ENCODE measurements at places on chromosomes 4 and X.

DNA sequence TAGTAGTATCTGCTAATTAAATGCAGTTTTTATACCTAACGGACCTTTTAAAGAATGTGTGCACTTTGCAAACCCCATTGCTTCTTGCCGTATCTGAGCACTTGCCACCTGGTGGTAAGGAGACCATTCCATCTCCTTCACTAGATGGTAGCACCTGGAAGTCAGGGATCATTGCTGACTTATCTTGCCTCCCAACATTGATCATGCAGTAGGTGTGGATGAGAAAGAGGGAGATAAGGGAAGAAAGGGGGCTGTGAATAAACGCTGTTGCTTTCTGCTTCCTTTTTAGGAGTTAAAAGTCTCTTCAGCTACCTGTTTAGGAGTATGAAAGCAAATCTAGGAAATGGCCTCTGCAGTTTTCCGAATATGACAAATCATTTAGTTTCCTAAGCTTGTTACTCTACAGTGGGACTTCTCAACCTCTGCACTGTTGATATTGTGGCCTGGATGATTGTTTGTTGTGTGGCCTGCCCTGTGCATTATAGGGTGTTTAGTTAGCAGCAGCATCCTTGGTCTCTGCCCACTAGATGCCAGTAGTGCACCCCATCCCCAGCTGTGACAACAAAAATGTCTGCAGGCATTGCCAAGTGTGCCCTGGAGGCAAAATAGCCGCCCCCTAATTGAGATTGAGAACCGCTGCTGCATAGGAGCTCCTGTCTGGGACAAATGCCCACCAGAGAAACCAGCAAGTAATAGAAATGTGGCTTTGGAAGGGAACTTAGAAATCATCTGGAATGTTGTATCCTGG is 38.8 kb downstream of the GAB1 start:
- no peak for DNase-seq

- no peak for DNase-seq
Observed at GRCh38 chr4:158817562-158818296, 48.9 kb downstream of the FNIP2 start.

DNA sequence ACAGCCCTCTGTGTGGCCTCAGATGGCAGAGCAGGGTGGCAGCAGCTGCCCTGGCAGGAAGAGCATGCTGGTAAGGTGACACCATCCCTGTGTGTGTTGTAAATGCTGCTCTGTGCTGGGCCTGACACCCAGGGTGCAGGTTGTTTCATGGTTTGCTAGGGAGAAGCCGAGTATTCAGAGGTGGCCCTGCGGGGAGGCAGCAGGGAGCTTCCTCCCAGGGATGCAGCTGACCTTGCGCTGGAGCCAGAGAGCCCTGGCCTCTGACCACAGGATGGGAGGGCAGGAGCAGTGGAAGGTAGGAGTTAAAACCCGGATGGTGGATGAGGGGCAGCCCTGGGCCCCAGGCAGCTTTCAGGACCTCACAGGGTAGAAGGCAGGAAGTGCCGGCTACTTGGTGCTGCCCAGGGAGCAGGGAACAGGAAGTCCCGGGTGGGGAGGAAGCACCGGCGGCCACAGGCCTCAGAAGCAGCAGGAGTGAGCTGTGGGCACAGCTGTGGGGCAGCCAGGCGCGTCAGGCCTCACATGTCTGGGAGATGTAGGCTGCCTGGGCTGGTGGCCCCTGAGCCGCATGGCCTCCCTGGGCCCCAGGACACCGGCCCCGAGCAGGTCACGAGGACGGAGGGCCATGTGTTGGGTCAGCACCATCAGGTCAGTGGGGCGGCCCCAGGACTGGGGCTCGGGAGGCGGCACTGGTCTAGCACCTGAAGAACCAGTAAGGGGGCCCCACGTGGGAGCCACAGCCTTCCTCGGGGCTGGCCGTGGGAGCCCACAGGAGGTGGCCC is 19.1 kb downstream of the SH3BP2 start:
- DNase-seq: no peak

DNA sequence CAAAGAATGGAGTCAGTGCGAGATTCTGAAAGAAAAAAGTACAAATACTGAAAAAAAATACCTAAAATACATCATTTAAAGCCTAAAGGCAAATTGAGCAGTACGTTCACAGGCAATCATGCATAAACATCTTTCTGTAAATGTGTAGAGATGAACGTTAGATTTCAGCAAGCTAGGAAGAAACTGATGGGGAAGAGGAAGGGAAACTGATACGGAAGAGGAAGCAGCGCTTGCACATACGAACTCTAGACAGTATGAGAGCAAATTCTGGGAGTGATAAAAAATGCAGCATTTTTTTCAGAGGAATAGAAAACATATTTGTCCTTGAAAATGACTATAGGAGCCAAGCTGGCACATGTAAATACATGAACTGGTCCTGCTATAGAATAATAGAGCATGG is 9.4 kb downstream of the ANKRD50 start:
- no peak for DNase-seq

DNA sequence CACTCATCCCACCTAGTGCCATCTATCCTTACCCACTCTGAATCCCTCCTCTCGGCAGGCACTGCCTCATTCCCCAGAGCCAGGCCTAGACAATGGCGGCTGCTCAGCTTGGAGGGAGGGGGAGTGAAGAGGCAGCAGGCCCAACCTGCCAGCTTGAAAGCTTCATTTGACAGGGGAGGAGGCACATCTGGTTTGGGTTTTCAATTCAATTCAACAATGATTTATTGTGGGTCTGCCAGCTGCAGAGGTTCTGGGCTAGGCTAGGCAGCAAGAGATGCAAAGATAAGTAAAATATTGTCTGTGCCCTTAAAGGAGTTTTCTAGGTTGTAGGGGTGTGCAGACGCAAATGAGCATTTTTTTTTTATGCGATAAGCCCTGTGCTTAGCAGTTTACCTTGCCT is 58.5 kb downstream of the RTL9 start:
- no peak for DNase-seq

DNA sequence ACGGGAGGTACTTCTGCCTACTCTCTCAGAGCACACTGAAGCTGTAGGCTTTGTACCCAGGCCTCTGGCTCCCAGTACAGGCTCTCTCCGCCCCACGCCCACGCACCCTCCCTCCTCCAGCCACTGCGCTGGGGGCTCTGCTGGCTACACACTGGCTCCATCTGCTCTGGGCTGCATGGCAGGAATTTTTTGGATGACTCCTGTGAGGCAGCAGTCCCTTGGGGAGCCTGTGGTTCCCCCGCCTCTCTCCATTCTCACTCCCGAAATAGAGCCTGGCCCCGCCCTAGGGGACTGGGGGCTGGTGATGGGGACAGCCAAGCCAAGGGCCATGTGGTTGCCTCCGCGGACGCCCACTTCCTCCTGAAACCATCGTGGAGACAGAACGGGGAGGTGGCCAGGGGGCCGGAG is 58.1 kb upstream of the ADRA2C start:
- no peak for DNase-seq

GRCh38 chr4:78369679-78370078 is 181.9 kb upstream of the ANXA3 start:
- DNase-seq: no peak

- DNase-seq: no peak
Observed at GRCh38 chr4:4524364-4524763, 17.5 kb downstream of the STX18 start.

- peak; percentile 41 for DNase-seq
Observed at GRCh38 chr4:147361726-147362125, 119.2 kb upstream of the EDNRA start.

DNA sequence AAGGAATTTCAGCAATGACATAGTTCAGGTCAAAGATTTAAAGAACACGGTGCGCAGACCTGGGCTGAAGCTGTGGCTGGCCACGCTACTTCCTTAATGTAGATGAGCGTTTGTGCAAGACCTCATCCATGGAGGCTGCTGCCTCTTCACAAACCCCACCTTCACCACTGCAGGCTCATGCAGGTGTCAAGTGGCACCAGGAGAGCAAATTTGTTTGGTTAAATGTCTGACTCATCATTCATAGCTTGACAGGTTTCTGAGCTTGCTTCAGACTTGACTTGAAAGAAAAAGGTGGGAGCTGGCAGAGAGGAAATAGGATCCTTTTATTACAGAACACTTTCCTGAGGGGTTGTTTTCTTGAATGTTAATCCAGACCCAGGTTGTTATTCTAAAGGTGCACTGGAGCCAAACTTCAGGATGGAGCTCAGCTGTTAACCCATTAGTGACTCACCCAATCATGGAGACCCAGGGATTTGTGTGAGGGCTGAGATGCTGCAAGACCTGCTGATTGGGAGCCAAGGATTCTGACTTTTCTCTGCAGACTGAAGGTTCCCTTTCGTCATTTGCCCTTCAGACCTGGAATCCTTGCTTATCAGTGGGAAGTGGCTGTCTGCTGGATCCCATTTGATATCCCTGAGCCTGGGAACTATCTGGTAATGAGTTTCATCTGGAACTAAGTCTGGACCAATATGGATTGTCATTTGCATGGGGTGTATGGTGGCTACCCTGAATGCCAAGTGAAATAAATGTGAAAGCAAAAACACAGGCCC is 315.3 kb downstream of the PTTG2 start:
- no peak for DNase-seq

DNA sequence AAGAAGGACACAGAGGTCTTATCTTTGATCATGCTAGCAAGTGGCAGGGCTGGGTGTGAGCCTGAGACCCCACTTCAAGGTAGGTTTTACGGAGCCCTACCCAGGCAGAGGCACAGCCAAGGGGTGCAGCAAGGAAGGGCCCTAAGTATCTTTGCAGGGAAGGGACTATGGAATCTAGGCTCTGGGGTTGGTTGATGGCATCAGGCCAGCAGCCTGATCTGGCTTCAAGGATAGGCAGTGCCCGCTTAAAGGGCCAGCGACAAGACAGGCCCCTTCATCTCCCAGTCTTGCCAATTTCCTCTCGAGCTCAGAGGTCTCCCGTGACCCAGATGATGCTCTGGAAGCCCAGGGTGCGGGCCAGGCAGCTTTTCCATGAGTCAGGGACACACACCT is 5.8 kb downstream of the ABLIM2 start:
- DNase-seq: no peak

DNA sequence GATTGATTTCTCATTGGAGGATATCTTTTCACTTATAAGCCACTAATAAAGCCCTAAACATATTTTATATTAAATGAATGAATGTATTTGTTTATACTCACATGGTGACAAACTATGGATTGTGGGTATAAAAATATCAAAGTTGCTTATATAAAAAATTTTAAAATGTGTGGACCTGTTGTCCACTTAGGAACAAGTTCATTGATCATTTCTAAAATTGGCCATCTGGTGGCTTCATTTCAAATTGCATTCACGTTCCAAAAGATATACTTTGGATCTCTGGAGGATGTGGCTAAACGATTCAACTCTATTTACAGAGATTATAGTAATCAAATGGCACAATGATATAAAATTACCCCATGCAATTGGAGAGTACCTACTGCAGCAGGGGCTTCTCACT is 32.5 kb downstream of the FSTL5 start:
- DNase-seq: no peak

DNA sequence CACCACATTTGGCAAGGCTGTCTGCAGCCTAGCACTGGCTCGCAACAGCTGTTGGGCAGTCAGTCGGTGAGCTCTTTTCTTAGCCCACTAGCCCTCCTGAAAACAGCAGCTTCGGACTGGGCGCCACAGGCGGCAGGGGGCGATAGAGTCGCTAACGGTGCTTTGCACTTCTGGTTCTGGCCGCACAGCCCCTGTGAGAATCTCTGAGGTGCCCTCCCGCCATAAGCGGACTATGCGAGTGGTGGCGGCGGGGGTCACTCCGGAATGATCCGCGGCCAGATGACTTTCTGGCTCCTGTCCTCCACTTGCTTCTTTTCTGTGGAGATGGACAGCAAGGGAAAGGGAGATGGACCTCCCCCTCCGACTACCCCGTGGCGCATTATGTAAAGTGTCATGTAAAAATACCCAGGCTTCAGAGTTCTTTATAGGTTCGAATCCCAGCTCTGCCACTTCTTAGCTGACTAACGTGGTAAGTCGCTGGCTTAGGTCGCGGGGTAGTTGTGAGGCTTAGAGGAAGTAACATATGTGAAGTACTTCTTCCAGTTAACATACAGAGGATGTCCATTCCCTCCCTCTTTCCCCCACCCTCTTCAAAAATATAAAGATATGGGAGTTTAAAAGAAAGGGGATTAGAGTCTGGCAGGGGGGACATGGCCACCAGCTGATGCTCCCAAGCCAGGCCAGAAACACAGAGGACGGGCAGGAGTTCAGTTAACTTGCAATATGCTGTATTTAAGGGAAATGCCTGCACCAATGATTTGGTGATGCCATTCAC is 11.0 kb downstream of the ARHGAP36 start:
- DNase-seq: no peak

DNA sequence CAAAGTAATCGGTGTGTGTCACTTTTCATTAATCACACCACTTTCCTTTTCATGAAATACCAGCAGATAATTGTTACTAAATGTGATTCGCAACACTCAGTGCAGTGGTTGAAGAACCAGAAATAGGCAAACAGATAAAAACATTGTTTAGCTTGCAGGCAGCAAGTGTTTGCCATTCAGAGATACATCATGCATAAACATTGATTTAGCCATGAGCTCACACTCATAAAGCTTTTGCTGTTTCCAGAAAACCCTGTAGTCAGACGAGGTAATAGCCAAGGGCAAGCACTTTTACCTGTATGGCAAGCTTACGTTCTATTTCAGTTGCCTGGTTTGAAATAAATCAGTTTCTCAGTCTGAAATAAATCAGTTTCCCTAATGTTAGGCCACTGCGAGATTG is 542.0 kb upstream of the TENM3 start:
- no peak for DNase-seq

- no peak for DNase-seq
Observed at GRCh38 chrX:20681683-20682082, 415.0 kb upstream of the RPS6KA3 start.

- DNase-seq: no peak
Observed at GRCh38 chrX:149346306-149346705, 158.8 kb downstream of the IDS start.

GRCh38 chr4:159174645-159175084 is 71.8 kb downstream of the RAPGEF2 start:
- DNase-seq: no peak

DNA sequence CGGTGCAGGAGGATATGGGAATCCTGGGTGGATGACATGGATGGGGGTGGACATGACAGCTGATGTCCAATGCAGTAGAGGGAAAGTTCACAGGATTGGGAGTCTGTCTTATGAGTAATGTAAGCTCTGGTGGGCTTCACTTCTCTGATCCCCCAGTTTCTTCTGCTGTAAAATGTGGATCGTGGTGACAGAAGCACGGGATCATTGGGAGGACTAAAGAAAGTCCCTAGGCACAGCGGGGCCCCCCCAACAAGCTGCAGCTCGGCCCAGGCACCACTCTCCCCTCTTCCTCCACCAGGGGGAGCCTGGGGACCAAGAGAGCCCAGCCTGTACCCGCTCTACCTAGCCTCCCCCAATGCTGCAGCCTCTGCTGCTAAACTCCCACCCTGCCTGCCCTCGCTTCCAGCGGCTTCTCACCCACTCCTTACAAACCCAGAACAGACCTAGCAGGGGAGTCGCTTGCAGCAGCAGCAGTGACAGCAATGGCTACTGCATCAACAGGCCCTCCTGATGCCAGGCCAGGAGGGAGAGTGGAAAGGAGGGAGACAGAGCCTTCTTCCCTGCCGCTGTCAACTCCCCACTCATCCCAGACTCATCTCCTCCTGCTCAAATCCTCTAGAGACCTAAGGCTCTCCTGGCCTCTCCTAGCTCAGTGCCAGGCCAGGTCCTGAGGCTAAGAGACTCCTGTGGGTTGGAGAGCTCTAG is 36.1 kb upstream of the IQSEC2 start:
- peak; percentile 13 for DNase-seq

- DNase-seq: no peak
Observed at GRCh38 chr4:113666386-113667114, 95.0 kb downstream of the CAMK2D start.

GRCh38 chr4:41256740-41257256 is at the start of gene UCHL1:
UCHL1 (plus strand) TSS chr4:41256928; CDS start chr4:41256977, 49 bp downstream.
- peak; percentile 20 for DNase-seq

GRCh38 chrX:72001471-72001870 is 90.8 kb downstream of the NHSL2 start:
- no peak for DNase-seq

- DNase-seq: no peak
Observed at GRCh38 chr4:23333556-23333945, 556.3 kb downstream of the PPARGC1A start.

Data from pulmonary artery endothelial cell (primary cell).